ENCODE measurements at places on chromosomes 2 and 18.

DNA sequence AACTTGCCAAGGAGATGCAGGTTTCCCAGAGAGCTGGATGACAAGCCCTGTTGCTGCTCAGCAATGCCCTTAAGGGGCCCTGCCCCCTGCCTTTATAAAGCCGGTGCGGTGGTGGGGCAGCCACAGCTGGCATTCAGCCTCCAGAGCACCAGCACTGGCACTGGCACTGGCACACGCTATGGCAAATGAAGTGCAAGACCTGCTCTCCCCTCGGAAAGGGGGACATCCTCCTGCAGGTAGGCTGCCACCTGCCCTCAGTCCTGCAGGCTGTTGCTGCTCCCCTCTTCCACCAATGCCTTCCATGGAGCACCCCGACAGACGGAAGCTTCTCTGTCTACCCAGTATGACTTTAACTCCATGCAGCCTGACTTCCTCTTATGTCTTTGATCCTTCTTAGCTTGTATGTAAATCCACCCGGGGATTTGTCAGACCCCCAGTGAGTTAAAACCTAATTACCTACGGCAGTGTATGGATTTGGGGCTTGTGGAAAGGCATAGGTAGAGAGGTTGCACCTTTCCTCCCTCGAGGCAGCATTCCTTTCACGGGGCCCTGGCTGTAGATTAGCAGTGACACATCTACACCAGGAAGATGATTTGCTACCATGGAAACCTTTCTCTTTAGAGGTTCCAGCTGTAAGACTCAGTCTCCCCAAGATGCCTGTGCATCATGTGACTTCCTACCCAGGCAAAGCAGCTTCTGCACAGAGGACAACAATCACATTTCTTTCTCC is at the start of gene DAPL1:
Gene DAPL1 (plus strand): TSS at position 123 of the 730 bp plus-strand sequence. CDS start 56 bp downstream, at position 179.
- no peak for DNase-seq

DNA sequence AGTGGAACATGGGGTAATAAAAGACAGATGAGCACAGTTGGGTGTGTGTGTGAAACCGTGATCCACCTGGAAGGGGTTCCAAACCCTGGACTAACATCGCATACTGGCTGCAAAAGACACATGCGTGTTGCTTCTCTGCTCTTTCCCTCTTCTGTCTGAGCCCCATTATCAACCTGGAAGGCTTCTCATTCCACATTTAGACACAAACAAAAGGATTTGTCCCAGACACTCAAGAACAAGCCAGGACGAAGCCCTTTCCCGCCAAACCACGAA is 7.0 kb upstream of the SP9 start:
- no peak for DNase-seq

DNA sequence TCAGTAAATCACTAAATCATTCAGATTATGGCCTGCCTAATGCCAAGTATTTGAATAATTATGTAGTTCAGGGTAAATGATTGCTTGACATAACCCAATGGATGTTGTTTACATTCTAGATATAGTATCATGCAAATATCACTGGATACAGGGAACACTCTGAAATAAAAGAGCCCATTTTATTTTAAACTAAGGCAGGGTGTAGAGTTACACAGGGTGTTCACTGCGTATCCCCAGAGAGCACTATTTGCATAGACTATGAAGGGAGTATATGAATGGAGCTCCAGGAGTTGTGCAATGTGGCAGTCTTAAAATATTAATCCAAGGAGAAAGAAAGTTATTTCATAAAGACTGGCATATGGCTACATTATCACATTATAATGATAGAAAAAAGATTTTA is 701.1 kb upstream of the KLHL29 start:
- DNase-seq = no peak

- peak; percentile 59 for DNase-seq
Measured at GRCh38 chr18:77207540-77207939, 42.1 kb upstream of the GALR1 start.

DNA sequence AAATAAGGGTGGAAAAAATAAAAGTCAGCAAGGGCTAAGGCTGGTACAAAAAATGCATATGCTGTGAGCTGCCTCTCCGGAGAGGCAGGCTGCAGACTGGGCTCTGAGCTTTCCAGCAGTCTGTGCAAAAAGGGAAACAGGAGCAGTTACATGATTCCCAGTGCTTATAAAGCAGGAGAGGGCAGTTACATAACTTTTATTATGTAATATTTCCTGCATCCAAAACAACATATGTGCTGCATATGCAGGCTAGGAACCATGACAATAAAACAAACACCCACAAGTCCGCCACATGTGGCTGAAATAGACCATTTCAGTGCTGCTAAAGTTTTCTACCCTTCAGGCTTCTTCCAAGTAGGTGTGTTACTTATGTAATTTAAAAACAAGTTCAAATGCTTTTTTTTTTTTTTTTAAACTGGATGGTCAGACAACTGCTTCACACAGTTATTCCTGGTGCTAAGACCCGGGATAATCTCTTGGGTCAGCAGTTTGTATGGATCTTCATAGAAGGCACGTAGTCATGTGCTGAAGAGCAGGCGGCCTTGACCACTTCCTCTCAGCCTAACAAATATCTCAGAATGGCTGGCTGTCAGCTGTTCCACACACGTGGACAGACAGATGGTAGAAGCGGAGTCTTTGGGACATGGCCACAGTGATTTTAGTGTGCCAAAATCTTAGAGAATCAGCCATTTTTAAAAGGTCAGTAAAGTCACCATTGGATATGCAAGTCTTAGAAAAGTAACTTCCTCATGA is 43.5 kb downstream of the ARMC9 start:
- no peak for DNase-seq

DNA sequence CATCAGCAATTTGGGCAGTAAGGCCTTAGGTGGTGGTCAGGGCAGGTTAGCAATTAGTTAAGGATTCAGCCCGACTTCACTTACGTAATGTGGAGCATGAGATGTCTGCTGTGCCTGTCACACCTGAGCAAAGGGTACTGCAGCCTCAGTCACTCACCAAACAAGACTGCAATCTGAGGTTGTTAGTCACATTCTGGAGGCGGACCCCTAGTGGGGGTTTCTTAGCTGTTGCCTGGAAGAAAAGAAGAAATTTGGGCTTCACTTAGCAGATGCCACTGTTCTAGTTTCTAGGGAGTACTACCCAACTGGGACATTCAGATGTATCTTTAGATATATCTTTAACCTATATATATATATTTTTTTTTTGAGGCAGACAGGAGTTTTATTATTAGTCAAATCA is 529.9 kb downstream of the SLC4A3 start:
- no peak for DNase-seq

- no peak for DNase-seq
Measured at GRCh38 chr2:126894585-126895182, 4.0 kb upstream of the TEX51 start.

DNA sequence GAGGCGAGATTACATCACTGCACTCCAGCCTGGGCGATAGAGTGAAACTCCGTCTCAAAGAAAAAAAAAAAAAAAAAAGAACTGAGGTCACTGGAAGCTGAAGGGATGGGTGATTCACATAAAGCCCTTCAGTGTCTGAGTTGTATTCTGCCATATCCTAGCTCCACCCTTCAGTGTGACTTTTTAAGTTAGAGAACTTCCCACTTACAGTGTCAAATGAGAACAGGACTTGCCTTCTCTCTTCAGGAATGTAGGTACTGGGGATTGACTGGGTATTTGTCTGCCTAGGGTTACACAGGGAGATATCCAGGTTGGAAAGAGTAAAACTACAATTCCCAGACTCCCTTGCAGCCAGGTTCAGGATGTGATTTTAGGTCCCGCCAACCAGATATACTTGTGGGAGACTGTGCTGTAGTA is 37.9 kb downstream of the EHD3 start:
- DNase-seq = no peak

DNA sequence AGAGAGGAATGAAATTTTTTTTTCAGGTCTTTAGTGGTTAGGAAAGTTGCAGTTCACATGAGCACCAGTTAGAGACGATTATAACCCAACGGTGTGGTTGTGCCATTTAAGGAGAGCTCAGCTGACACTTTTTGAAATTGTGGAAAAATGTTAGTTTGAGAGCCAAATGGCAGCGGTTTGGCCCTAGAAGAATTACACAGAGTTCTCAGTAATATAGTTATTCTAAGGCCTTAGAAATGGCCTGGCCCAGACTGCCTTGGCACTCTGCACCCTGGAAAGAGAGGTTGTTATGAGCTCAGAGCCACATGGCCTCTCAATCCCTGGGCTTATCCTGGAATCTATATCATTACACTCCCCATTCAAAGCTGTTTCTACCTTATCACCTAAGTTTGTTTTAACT is 117.4 kb downstream of the RHBDD1 start:
- no peak for DNase-seq

- no peak for DNase-seq
Measured at GRCh38 chr2:175576875-175577274, 395.4 kb upstream of the ATP5MC3 start.

Data from CD4-positive, alpha-beta T cell treated with Interleukin-15 for 4 hours (primary cell).